ENCODE measurements at places on chromosomes 7 and 10. TPM values are rescaled to one million over a fixed set of nuclear protein-coding genes. Genes with fewer than 3 reads are reported as not detected.

IL15RA gene
- 0.51 TPM for total RNA-seq

LIPF gene
- not detected for total RNA-seq

RNLS gene
- 6.7 TPM for total RNA-seq

PRR15 gene
- total RNA-seq, result 2.1 TPM

SOSTDC1 gene
- total RNA-seq, result not detected

EBLN1 gene
- not detected for total RNA-seq

GRCh38 chr10:122196218-122196617 lies 74.9 kb upstream of the BTBD16 start:
- no peak for DNase-seq

DNA sequence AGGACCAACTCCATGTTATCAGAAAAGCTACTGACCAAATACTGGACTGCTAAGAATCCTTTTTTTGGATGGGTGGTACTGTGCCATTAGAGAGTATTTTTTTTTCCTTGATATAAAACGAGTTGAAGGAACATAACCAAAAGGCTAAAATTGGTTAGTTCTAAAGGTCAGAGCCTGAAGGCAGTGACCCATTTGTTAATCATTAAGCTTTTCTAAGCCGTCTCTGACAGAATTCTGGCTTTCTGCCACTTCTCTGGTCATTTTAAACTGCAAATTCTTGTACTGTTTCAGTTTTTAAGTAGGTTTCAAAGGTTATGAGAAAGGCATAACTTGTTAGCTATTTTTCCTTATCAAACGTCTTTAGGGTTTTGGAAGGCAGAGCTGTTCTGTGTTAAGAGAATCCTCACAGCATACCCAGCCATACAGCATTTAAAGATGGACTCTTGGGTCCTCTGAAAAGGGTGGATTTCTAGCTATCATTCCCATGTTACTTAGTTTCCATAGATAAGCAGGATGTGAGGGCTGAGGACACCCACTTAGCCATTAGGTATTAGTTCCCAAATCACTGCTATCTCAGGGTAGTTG lies 196.8 kb downstream of the RNLS start:
- DNase-seq, result peak; percentile 79

DNA sequence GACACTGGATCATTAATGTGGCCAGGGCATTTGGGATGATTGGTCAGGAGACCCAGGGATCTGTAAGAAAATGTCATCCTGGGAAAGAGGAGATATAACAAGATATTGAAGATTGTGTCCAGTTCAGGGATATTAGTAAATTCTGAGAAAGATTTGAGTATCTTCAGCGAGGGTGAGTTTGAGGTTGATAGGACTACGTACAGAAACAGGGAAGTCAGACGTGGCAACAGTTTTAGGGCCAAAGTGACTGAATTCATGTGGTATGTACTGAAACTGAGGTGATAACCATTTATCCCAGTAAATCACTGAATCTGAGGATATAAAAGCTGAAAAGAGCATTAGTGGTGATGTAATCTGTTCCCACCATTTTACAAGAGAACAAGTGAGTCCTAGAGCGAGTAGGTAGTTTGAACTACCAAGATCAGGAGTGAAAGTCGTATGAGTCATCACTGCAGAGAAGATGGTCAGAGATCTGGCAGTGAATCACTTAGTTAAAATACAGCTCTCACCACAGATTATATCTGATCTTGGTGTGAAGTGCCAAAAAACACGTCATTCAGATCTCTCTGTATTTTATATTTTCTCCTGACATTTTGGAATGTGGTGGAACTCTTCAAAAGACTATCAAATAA lies 220.5 kb downstream of the CDK14 start:
- DNase-seq, result peak; percentile 85

GRCh38 chr10:129765664-129766550 lies 198.2 kb downstream of the EBF3 start:
- DNase-seq, result no peak

DNA sequence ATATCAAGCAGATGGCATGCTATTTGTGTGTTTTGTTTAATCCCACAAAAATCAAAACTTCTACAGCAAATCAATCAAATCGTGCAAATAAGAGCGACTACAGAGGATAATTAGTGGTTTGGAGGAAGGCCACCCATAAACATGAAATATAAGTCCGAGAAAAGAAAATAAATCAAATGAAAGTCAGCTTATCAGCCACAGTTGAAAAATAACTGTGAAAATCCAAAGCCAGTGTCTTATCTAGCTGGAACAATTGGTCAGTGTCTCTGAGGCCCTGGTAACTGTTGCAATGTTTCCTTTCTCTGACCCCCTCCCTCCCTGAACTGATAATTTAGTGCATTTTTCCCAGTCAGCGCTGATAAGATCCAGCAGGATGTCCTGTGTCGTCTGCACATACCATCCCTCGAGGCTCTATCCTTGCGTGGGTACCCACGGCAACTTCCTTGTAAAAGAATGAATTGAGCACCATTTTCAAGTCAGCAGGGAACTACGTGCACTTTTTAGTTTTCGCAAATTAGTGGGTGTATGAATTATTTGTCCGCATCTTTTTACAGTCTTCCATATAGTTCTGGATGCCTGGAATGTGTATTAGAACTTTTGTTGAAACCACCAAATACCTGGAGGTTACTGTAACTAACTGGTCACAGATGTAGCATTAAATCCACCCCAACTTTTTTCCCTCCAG lies 10.8 kb upstream of the JCAD start:
- DNase-seq, result no peak

- DNase-seq, result no peak
Measured at GRCh38 chr10:87721781-87722180, 62.1 kb downstream of the PAPSS2 start.

DNA sequence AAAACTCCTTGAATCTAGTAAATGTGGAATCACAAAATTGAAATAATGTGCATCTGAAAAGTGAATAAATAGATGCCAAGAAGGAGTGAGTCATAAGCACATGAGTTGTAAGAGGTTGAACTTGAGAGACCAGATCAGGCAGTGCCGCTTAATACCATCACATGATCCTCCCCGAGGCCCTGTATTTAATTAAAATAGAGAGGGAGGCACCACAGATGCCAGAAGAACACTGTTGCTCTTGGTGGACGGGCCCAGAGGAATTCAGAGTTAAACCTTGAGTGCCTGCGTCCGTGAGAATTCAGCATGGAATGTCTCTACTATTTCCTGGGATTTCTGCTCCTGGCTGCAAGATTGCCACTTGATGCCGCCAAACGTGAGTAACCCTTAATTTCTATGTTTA lies at the start of gene GPNMB:
Gene GPNMB (plus strand): TSS at position 221 of the 400 bp plus-strand sequence. CDS start 83 bp downstream, at position 304.
- DNase-seq, result peak; percentile 83

GRCh38 chr7:6271060-6271658 lies 1.3 kb downstream of the CYTH3 start:
- peak; percentile 54 for DNase-seq

GRCh38 chr10:131964298-131964697 lies 17.4 kb downstream of the BNIP3 start:
- no peak for DNase-seq

DNA sequence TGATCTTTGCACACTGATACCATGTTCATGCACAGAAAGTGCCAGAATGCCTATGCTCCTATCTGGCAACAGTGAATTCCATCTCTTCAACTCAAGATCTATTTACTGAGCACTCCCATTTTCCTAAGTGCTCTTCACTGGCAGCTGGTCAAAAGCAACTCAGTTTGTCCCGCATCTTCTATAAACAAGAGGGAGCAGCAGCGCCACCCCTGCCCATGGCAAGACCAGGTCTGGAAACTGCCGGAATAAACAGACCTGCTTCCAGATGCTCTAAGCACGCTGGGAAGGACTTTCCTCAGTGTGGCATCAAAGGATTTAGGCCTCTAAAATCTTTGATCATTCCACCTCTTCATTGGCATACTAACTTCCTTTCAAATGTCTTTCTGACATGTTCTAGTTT lies 104.4 kb upstream of the MACROH2A2 start:
- no peak for DNase-seq

DNA sequence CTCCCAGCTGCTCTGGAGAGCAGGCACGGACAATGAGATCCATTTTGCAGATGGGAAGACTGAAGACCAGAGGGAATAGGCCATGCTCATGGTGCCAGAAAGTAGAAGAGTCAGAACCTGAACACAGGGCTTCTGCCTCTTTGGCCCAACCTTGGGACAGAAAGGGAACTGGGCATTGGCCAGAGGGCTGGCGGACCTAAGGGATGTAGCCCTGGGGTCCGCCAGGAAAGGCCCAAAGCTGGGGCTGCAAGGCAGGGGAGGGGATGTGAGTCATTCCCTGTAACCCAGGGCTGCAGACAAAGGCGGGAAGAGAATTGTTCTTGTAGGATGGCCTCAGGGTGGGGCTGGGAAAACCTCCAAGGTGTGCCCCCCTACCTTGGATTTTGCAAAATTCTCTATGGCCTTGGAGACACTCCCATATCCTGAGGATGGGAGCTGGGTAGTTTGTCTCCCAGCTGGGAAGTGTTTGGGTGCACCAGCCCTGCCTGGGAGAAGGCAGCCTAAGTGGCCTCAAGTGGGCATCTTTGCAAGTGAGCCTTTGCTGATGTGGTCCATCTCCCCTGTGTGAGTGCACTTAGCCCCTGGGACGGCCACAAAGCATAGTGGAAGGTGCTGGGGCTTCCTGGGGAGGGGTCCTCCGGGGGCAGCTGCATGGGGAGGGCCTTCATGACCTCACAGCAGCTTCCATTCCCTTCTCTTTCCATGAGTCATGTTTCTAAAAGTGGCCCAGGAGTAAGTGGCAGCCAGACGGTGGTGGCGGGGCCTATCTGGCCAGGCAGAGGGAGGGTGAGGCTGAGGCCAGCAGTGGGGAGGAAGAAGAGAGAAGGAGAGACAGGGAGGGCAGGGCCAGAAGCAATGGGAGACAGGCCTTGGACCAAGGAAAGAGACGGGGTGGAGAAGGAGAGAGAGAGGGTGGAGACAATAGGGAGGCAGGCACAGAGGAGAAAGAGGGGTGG lies 9.2 kb downstream of the AQP1 start:
- no peak for DNase-seq

GRCh38 chr10:6563075-6563474 lies 17.0 kb downstream of the PRKCQ start:
- no peak for DNase-seq

DNA sequence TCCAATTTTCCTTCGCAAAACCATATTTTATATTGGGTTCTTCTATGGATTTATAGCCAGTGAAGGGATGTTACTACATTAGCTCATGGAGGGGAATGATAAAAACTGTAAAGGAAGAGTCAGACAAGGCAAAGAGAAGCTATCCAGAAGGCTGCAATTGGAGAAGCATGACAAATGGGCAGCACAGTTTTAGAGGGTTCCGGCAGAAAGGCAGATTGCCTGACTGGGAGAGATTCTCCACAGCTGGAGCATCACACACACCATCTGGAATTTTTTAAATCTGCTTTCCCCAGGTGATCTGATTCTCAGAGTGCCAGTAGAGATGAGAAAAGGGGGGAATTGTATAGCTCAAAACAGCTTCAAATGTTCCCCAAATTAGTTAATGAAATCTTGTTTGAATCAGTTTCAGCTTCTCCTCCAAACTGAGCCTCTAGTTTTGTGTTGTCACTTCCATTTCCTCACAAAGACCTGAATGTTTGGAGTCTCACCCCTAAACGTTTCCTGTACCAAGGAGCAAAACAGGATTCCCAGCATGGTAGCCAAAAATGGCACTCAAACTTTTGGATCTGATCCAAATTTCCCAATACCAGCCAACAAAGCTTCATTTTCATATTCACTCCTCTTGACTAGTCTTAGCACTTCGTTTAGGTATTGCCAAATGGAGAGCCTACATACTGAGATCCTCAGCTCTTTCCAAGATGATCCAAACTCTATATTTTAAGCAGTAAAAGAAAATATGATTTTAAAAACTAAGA lies 177.5 kb downstream of the HPSE2 start:
- DNase-seq, result no peak

DNA sequence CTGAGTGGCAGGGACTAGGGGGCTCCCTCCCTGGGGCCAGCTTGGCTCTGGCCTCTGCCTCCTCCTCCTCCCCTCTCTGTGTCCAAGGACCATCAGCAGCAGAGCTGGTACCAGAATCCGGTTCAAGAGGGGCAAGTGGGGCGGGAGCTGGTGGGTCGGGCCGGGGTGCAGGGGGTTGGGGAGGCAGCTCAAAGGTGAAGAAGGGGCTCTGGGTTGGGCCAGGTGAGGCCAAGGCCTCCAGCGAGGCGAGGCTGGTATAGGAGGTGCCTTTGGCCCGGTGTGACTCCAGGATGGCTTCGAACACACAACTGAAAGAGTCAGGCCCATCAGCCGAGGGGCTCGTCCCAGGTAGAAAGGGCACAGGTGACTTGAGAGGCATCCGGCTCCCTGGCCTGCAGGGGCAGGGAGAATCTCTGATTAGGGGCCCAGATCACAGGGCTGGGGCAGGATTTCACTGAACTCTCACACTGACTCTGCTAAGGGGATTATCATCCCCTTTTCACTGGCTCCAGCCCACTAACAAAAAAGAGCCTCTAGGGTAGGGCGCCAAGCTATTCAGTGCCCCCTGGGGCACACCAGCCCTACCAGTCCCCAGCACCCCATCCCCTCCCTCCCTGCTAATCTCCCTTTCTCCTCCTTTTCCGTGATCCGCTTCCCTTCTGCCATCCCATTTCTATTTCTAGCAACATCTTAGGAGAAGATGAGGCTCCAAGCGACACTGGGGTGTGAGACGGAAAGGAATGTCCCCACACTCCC lies 4.6 kb downstream of the PSD start:
- DNase-seq, result no peak

GRCh38 chr7:75983471-75984129 lies 10.8 kb downstream of the TMEM120A start:
- DNase-seq, result no peak

DNA sequence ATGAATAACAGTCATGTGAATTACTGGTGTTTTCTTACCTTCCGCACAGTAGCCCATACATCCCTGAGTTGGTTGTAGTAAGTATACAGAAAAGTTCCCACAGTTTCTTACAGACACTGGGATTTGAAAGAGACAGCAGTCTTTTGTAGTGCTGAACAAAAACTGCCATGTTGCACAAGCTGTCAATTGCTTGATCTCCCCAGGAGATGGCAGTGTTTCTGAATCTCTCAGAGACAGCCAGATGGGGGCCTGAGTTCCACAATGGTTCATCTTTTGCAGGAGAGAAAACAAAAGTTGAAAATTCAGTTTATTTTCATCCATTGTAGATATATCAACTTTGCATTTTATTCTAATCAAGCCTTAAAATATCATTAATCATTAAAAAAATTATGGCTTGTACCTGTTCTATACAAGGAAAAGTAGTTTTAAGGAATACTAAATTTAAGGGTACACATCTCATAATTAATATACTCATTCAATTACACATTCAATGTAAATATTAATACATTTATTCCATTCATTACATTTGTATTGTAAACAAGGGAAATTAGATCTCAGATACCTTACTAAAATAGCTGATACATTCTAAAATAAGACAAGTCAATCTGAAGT lies 14.5 kb downstream of the VWDE start:
- DNase-seq, result peak; percentile 65

DNA sequence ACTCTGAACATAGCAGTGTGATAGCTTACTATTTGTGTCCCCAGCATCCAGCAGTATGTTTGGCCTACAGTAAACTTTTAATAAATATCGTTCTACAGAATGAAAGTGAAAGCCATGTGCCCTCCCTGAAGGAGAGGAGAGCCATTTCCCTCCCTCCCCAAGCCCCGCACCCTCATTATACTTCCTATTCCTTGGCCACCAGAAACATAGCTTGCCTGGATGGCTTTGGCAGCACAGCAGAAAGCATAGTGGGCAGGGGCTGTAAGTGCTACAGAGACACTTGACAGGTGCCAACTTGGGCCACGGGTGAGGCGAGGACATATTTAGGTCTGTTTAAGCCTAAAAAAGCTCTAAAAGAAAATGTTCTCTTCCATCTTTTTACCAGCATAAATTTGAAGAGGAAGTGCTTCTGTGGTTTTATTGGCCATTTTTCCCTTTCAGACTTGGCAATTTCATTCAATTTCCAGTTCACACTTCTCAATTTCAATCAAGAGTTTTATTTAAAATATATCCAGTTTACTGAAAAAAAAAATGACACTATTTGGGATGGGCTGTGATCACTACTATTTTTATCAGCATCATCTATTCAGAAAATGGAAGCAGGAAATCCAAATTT lies 12.7 kb downstream of the HHEX start:
- no peak for DNase-seq

All from bronchial epithelial cell (primary cell).